ENCODE measurements at places on chromosomes 2 and 18. TPM values are rescaled to one million over a fixed set of nuclear protein-coding genes. Genes with fewer than 3 reads are reported as not detected.

Gene GPR45
- not detected for total RNA-seq

Gene CYTIP
- total RNA-seq = 264 TPM

Gene SPP2
- not detected for total RNA-seq

Gene TRMT61B
- 17.0 TPM for total RNA-seq

Gene RAMP1
- total RNA-seq = 0.61 TPM

Data from T-cell (primary cell).